SK-N-MC (cell line): ENCODE measurements at places on chromosomes 13 and 19.

GRCh38 chr13:40631605-40632004 lies 34.8 kb downstream of the FOXO1 start:
- DNase-seq: no peak

- DNase-seq: no peak
These were observed 10.7 kb downstream of the SBNO2 start for GRCh38 chr19:1163283-1163933.

GRCh38 chr19:6509118-6509971 lies 7.2 kb upstream of the TUBB4A start:
- DNase-seq: no peak

- no peak for DNase-seq
These were observed 1.1 kb downstream of the PPP5C start for GRCh38 chr19:46347985-46348384.

DNA sequence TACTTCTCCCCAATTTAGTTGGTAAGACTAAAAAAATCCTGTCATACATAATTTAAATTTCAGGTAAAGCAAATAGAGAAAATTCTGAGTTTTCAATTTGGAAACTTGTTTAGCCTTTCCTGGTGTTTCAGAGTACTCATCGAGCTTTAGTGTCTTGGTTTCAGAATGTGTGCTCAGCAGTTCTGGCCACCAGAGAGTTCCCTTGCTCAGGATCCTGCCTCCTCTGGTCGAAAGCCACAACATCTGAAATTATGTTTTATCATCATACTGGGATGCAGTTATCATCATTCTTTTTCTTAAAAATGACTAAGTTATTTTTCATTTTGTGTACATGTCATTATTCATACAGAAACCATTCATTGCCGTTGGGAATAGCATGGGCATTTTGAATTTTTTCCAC lies 263.2 kb upstream of the SPRY2 start:
- no peak for DNase-seq

DNA sequence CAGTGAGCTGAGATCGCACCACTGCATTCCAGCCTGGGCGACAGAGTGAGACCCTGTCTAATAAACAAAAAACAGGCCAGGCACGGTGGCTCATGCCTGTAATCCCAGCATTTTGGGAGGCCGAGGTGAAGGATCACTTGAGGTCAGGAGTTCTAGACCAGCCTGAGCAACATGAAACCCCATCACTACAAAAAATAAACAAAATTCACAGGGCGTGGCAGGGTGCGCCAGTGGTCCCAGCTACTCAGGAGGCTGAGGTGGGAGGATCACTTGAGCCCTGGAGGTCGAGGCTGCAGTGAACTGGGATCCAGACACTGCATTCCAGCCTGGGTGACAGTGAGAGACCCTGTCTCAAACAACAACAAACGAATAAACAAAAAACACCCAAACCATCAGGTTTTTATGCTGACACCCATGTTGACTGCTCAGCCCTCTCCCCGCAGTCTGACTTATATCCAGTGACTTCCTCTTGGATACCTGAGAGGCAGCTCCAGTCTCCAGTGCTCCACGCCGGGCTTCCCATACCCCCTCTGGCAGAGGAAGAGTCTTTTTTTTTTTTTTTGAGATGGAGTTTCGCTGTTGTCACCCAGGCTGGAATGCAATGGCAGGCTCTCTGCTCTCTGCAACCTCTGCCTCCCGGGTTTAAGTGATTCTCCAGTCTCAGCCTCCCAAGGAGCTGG lies 17.7 kb downstream of the WTIP start:
- DNase-seq: no peak

GRCh38 chr13:44306371-44307192 lies 67.0 kb upstream of the SERP2 start:
- no peak for DNase-seq

DNA sequence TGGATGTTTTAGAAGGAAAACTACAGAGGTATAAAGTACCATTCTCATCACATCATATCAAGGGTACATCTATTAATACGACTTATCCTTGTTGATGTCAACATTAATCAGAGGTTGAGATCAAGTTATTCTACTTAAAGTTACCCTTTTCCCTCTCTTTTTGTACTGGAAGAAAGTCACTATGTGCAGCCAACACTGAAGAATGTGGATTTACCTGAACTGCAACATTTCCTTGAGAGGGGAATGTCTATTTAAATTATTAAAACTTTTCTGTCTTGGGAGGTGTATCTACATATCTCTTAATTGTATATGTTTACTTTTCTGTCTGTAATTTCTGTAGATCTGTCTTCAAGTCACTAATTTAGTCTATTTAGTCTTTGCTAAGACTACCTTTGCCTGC lies 2.5 kb upstream of the FBXL3 start:
- no peak for DNase-seq

DNA sequence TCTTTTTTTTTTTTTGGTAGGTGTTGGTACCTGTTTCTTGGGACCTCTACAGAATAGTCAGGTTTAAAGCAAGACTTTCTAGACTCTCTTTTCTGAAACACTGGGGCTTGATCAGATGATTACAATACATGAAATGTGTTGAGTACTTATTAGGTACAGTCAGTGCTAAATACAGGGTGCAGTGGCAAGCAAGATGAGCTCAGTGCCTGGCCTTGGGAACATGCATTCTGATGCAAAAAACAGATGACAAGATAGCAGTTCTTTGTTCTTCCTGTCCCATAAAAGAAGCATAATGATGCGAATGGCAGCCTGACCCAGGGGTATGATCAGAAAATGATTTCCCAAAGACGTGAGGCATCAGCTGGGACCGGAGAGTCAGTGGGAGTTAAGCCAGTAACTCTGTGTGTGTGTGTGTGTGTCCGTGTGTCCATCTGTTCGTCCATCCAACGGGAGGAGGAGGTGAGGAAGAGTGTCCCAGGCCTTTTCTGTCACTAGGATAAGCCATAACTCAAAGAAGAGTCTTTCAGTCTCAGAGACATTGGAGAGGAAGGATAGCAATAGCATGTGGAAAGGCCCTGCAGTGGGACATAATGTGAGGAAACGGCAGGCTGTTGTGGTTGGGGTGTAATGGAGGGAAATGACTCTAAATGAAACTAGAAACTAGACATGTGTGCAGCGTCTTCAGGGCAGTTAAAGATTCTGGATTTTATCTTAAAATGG lies 32.2 kb downstream of the SLAIN1 start:
- DNase-seq: no peak

GRCh38 chr13:68748038-68748437 lies 1359.6 kb upstream of the ATXN8OS start:
- no peak for DNase-seq

- no peak for DNase-seq
These were observed 843 bp downstream of the MEX3D start for GRCh38 chr19:1567116-1567847.

GRCh38 chr13:30520571-30520970 lies 54.8 kb upstream of the HMGB1 start:
- DNase-seq: no peak

DNA sequence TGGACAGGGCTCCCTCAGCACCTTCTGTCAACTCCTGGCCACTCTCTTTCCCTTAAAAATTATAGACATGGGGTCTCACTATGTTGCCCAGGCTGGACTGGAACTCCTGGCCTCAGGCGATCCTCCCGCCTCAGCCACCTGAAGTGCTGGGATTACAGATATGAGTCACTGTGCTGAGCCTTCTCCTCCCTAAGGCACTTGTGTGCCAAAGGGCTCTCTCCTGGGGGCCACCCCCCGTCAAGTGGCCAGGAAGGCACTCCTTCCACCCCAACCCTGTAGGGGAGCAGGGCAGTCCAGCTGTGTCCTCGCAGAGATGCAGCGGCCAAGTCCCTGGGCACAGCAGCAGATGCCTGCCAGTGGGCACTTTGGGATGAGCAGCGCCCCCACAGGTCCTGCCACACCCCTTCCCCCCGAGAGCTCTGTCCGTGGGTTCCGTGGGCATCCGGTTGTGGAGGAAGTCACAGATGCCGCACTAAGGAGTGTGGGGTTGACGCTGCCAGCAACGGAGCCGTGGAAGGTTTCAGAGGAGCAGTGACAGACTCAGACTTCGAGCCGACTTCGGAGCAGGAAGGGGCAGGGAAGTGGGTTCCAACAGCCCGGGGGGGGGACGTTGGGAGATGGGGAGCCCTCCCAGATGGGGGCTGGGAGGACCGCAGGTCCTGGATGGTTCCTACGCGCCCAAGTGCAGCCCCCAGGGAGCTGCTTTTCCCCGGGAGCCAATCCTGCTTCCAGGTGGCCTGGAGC lies 3.3 kb upstream of the UQCR11 start:
- no peak for DNase-seq

DNA sequence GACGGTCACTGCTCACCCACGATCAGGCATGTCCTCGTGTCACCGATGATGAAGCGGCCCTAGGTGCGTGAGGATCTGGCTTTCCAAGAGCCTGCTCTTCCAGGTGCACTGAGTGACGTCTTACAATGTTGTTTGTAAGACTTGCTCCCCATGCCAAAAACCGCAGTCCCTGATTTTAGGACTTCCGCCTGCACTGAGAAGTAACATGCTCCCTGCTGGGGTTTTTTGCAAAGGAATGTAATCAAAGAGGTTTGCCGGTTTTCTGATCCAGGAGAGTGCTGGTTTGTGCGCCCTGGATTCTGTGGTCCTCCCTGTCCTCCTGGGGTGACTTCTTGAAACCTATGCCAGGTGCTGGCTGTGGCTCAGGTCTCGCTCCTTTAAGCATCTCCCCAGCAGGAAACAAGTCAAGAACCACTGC lies 38.8 kb downstream of the MYO9B start:
- DNase-seq: no peak

GRCh38 chr19:50290011-50290410 lies 39.2 kb downstream of the KCNC3 start:
- no peak for DNase-seq

DNA sequence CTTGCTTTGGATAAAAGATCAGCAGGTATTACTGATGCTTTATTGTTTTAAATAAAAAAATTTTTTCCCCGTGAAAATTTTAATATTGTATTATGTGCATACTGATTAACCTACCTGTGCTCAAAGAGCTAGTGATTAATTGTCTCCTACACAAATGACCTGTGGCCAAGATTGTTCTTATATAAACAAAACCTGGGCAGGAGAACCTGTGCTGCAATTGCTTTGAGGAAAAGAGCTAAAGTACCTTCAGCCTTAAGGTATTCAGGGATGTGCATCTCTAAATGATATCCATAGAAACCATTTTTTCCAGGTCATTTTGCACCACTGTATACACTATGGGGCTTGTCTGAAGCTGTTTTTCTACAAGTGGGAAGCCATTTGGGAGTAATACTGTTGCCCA lies 1.2 kb downstream of the FRY start:
- DNase-seq: no peak

- no peak for DNase-seq
These were observed 174.2 kb downstream of the KCNRG start for GRCh38 chr13:50189450-50189849.

DNA sequence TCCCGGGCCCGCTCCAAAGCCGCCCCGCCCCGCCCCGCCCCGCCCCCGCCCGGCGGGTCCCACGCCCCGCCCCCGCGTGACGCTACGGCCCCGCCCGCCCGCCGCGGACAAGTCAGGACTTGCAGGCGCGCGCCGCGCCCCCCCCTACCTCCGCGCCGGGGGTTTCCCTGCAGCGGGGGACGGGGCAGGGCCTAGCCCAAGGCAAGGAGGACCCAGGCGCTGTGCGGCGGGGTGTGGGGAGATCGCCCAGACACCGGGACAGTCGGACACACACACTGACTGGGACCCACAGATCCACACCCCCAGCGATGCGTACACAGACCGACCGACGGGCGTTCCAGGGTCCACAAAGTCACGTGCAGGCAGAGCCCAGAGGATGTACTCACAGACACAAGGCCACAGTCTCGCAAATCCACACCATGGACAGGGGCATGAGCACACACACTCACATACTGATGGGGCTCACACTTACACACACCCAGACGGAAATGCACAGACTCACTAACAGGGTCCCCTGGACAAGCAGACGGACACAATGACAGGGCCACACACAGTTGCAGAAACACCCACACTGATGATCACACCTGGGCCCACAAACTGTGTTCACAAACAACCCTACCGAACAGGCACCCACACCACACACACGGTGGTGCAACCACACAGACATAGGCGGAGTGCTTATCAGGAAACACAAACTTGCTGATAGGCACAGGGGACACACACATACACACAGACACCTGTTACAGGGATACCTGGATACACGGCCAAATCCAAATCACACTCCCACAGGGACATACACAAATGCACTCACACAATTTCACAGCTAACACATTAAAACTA lies 436 bp upstream of the BBC3 start:
- no peak for DNase-seq

DNA sequence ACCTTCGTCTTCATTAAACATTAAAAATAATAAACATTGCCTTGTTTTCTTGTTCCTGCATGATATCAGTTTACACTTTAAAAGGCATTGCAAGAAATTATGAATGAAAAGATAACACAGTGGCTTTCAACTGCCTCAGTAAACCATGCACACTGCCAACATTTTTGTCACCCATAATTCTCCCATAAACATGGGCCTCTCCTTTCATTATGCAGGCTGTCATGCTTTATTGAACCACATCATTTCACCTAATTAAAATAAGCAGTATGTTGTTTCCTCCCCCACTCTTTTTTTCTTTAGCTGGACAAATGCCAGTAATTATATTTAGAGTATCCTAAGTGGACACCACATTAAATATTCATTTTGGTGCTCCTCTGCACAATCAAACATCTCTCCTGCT lies 1566.5 kb upstream of the SLC10A2 start:
- no peak for DNase-seq

DNA sequence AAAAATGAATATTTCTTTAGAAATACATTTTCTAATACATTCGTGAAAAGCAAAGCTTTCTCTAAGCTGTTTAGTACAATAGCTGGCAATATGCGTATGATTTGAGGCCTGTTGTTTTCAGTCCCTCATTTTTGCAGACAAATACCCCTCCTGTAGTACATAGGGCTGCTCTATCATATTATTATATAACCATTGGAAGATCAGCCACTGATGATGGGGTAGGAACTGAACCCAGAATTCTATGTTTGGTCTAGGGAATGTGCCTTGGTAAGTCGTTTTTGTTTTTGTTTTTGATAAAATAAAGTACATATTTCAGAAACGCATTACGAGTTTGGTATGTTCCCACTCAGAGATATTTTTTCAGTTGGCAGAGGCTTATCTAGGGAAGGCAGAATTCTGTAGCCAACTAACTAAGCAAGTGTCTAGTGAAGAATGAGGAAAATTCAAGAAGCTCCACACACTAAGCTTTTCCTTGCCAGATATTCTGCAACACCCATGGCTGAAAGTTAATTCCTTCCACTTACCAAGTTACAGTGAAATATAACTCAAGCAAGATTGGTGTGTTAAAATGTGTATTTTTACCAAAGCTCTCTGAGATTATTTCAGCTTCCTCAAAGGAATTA lies 656.9 kb upstream of the MIR17HG start:
- no peak for DNase-seq

DNA sequence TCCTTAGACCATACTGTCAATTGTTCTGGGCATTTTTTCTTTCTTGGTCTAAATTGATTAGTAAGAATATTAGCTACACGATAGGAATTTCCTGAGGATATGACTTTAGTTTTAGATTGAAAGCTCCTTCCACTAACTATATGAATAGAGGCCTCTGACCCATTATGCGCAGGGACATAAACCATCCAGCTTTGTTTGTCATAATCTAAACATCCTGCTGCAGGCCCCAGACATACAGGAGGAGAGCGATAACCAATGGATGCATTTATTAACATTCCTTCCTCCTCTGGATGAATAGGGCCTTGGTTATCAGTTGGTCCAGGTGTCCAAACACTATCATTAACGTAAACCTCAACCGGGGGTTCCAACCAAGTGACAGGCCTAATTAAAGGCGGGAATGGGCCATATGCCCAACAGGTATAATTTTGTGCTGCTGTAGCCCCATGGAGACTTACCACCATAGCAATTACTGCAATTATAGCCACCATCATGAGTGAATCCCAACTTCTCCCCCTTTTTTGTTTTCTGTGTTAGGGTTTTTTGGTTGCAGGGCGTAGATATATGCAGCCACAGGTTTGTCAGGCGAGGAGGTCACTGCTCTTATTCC lies 32.6 kb downstream of the CLEC4M start:
- no peak for DNase-seq
